ENCODE measurements at places on chromosomes 7 and 10.

- no peak for DNase-seq
Observed at GRCh38 chr10:14588084-14588937, 186.4 kb downstream of the FAM107B start.

DNA sequence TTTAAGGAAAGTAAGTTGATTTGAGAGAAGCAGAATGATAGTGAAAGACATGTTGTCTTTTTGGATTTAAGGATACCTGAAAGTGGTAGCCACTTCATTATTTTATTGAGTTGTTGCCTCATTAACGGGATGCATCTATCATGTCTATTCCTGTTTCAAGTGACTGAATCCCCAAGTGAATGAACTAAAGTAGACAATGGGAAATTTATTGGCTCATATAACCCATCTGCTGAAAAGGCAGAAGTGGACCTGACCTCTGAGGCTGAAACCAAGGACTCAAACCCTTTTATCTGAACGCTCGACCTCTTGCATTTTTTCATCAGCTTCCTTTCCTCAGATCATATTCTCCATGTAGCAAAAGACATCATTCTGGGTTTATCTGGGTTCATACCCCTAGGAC, 465.6 kb upstream of the LRRN3 start:
- DNase-seq = no peak

- no peak for DNase-seq
Observed at GRCh38 chr7:116232920-116233319, 22.6 kb downstream of the TES start.

DNA sequence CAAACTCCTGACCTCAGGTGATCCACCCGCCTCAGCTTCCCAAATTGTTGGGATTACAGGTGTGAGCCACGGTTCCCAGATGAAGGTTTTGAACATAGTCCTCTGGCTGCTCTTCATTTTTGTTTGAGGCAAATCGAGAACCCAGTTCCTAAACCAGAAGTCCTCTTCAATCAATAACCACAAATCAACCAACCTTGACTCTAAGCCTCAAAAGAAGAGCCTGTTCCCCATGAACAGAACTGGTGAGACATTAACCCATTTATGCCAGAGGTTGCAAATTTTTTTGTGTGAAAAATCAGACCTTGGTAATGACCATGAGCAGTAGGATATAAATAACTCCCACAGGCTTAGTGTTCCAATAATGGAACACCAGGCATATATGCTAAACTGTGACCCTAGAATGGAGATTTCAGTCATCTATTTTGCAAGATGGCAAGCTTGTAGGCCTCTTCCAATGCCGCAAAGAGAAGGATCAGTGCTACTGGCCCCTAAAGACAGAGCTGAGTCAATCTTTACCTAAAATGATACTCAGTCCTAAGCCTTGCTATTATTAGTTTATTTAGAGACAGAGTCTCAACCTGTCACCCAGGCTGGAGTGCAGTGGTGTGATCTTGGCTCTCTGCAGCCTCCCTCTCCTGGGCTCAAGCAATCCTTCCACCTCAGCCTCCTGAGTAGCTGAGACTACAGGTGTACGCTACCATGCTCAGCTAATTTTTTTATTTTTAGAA, 15.9 kb downstream of the KPNA7 start:
- no peak for DNase-seq

GRCh38 chr10:122198631-122199030, 72.5 kb upstream of the BTBD16 start:
- no peak for DNase-seq

DNA sequence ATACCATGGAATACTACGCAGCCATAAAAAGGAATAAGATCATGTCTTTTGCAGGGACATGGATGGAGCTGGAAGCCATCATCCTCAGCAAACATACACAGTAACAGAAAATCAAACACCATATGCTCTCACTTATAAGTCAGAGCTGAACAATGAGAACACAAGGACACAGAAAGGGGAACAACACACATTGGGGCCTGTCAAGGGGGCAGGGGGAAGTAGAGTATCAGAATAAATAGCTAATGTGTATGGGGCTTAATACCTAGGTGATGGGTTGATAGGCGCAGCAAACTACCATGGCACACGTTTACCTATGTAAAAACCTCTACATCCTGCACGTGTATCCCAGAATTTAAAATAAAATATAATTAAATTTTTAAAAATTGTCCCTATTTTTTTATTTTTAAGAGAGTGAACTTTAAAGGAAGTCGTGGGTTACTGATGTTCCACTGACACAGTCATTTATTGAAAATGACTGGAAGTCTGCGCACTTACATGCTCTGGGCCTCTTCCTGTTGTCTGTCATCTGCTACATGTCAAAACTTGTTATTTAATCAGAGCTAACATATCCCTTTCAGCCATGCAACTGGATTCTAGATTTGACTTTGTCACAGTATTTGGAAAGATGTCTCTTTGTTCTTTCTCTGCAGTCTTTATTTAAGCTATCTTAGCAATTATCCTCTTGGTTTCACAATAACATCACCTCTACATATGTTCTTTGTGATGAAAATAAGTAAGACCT, 73.7 kb upstream of the ABCB5 start:
- no peak for DNase-seq

GRCh38 chr7:130941322-130942210, 207.6 kb upstream of the KLF14 start:
- DNase-seq = no peak

GRCh38 chr10:131444862-131445461, 133.4 kb upstream of the TCERG1L start:
- DNase-seq = no peak

DNA sequence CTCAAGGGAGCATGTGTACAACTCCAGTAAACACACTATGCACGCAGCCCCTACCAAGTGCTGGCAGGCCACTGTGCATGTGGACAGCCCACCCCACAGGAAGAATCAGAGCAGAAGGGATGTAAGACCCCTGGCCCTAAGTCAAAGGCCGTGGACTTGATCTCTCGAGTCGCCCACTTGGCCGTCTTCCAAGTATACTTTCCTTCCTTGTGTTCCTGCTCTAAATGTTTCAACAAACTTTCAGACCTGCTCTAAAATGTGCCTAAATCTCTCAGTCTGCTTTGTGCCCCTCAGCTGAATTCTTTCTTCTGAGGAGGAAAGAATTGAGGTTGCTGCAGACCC, 21.1 kb upstream of the NOM1 start:
- DNase-seq = no peak

DNA sequence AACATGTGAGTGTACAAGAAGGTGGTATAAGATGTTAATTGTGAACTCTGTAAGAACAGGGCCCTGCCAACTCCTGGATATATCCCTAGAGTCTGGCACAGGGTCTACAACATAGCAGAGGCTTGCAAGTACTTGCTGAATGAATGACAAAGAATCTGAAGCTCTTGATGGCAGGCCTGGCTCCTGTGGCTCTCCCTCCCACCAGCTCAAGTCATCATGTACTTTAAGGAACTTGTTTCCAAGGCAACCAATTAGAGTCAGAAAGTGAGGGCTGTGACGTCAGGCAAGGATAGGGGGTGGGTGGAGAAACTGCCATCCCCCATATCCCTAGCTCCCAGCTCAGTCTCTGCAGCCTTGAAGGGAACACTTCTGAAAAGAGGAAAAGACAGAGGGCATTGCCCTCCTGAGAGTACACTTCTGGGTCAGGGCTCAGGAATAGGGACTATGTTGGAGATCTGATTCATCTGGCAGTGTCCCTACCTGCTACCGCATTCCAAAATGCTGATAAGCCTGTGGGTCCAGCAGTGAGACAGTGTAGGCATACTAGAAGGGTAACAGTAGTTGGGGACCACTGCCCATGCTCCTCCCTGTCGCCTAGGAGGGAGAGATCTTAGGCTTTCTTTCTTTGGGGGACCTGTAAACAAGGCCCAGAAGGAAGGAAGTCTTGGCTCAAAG, 34.6 kb upstream of the BTRC start:
- no peak for DNase-seq

DNA sequence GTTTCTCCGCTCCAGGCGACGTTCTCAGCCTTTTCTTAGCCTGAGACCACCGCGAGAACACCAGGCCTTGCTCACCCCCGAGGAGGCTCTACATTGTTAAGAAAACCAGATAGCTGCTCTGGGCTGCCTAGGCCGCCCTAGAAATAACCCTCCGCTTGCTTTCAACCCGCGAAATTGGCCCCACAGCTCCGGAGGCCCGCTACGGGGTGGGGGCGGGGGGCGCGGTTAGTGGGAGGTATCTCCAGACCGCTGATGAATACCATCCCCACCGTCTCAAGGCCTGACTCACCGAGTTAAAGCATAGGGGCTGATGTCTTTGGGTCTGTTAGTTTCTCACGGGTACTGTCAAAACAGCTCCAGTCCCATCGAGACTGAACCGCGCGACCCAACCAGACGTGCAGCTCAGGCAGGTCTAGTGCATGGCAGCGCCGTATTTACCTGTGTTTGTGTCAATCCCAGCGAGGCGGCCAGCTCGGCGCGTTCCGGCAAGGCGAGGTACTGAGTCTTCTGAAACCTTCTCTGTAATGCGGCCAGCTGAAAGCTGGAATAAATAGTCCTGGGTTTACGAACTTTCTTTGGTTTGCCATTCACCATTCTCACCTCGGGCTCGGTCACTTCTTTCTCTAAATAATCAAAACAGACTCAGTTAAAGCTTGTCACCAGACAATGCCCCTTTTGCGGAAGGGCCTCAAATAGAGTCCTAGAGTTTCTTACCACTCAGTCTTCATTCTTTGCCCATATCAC, 2.7 kb downstream of the DLX5 start:
- no peak for DNase-seq

DNA sequence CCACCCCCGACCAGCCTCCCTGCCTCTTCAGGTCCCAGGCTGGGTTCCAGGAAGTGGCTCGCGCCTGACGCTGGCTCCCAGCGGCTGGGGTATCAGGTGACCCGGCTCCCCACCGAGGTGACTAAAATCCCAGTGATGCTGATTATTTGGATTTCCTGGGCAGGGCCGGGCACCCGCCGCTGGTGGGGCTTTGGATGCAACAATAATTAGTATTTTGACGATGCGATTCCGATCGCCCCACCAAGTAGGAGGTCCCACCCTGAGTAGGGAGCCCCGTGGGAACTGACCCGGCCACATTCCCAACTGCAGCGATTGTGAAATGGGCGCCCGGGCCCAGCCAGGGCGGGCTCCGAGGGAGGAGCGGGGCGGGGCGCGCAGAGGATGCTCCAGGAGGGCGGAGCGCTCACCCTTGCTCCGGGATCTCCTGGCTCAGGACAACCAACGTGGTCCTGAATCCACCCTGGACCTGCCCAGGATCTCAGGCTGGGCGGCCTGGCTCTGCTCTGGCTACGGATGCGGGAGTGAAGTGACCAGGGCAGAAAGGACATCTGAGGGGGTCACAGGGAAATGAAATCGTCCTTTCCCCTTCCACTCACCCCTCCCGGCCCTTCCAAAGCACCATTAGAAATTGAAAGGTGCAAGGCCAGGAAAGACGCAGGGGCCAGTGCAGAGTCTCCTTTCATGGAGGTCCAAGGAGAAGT, 32.6 kb downstream of the DUSP5 start:
- DNase-seq = no peak

GRCh38 chr10:78479467-78479866, 445.8 kb downstream of the RPS24 start:
- no peak for DNase-seq

GRCh38 chr7:126185959-126186580, 1066.7 kb downstream of the GRM8 start:
- no peak for DNase-seq

GRCh38 chr7:107208024-107208521, 39.3 kb downstream of the HBP1 start:
- peak; percentile 19 for DNase-seq

- no peak for DNase-seq
Observed at GRCh38 chr7:133645884-133646391, 393.1 kb downstream of the EXOC4 start.

GRCh38 chr10:129870961-129871621, 93.0 kb downstream of the EBF3 start:
- no peak for DNase-seq

GRCh38 chr10:113443141-113443925, 109.5 kb upstream of the HABP2 start:
- DNase-seq = no peak

- no peak for DNase-seq
Observed at GRCh38 chr10:71395621-71396020, 1.1 kb upstream of the CDH23 start.

DNA sequence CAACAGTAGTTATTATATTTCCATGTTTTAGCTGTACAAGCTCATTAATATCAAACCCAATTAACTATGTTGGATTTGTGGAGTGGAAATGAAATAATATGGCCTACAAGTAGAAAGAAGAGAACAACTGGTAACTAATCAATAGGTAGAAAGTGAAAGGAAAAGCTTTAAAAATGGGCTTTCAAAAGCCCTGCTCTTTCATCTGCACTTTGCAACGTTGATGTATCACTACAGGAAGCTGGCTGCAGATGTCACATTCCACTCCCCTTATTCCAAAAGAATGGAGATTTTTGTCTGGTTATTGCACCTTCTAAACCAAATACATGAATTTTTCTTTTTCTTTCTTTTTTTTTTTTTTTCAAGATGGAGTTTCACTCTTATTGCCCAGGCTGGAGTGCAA, 11.7 kb upstream of the MKI67 start:
- DNase-seq = no peak

- DNase-seq = no peak
Observed at GRCh38 chr7:151871904-151872303, 5.0 kb downstream of the PRKAG2 start.

- DNase-seq = no peak
Observed at GRCh38 chr7:36863901-36864701, 139.8 kb upstream of the AOAH start.

All from NAMALWA (cell line).